ENCODE measurements at places on chromosomes 5 and 9.

- no peak for DNase-seq
Measured at GRCh38 chr5:80204808-80205614, 50.8 kb downstream of the SERINC5 start.

GRCh38 chr5:71830681-71831539, 111.8 kb downstream of the CARTPT start:
- DNase-seq = peak; percentile 80

DNA sequence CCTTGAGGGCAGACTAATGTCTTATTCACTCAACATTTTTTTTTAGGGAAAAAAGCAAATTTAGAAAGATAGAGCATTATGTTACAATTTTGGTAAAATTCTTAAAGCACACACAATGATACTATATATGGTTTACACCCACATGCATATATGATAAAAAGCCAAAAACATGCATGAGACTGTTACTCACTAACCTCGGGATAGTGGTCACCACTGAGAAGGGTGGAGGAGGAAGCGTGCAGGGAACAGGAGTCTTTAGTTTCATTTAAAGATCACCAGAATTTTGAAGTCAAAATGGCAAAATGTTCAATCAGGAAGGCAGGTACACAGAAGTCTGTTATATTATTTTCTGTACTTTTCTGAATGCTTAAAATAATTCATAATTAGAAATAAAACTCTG, 9.2 kb downstream of the ARL15 start:
- no peak for DNase-seq

DNA sequence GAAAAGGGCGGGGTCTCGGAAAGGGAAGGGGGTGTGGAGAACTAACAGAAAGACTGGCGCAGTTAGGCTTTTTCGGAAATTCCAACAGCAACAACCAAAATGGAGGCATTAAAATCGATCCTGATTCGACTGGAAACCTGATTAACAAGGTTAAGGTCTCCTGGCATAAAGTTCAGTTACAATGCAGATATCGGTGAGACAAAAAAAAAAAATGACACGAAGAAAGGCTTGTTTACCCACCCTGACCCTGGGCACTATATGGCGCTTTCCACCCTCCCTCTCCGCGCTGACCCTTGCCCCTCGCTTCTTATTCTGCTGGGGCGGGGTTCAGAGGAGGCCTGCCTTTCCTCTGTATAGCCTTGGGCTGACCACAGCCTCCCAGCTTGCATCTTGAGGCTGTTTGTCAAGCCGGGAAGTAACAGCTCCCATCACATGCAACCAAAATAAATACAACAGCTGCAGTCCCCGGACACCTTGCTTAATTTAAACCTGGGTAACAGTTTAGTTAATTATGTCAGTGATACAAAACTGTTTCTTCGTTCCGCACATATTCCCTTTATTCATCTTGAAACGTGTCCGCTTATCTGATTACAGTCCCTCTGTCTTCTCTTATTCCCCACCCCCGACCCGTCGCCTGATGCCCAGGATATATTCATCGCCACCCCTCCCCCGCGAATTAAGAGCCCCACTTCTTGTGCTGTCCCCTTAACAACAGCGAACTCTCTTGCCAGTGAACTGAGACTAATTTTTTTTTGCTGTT, 795 bp upstream of the PJA2 start:
- DNase-seq = peak; percentile 28

DNA sequence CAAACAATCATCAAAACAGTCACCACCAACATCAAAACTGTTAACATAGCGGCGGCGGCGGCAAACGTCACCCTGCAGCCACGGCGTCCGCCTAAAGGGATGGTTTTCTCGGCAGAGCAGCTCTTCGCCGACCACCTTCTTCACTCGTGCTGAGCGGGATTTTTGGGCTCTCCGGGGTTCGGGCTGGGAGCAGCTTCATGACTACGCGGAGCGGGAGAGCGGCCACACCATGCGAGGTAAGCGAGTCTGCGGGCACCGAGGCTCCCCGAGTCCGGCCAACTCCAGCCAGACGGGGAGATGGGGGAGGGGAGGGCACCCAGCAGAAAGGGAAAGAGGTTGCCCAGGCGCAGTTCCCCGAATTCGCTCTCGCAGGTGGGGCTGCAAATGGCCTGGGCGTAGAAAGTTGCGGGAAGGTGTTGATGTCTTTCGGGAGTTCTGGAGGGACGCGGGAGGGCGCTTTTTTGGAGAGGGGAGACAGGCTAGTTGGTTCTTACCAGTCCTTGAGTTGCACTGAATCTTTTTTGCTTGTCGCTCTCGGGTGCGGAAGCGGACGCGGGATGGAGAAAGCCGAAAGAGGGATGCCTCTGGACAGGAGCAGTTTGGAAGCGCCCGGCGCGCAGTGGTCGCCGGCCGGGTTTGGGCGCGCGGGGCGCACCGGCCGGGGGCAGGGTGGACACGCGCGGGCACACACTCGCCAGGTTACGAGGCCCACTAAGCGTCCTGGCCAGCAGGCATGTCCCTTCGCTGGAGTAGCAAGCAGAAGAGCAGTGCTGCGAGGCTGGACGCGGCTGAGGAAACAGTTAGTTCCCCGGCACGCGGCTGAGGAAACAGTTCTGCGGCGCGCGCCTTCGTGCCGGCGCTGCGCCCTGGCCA, 849 bp downstream of the RORB start:
- no peak for DNase-seq

- DNase-seq = no peak
Measured at GRCh38 chr9:16214677-16215352, 655.7 kb downstream of the BNC2 start.

DNA sequence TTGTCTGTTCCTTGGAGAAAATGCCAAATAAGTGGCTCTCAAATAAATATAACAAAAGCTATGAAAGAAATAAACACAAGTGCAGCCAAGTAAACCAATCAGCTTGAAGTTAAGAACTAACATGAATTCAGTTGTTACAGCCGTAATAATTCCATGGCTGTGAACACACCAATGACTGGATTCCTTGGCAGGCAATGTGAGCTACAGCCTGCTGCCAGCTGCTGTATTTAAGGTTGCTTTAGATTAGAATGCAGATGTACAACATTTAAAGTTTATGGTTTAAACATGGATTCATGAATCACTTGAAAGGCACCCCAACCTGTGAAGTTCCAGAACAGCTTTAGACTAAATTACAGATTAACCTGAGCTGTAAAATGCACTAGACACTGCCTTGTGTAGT, 626.4 kb upstream of the SEMA6A start:
- DNase-seq = no peak

- no peak for DNase-seq
Measured at GRCh38 chr9:80147866-80148265, 576.1 kb downstream of the TLE4 start.

GRCh38 chr9:81979196-81979595, 9.4 kb upstream of the SPATA31D1 start:
- DNase-seq = no peak

GRCh38 chr5:6818594-6819511, 105.6 kb downstream of the TENT4A start:
- DNase-seq = no peak

- DNase-seq = no peak
Measured at GRCh38 chr5:16819522-16820167, 116.4 kb downstream of the MYO10 start.

DNA sequence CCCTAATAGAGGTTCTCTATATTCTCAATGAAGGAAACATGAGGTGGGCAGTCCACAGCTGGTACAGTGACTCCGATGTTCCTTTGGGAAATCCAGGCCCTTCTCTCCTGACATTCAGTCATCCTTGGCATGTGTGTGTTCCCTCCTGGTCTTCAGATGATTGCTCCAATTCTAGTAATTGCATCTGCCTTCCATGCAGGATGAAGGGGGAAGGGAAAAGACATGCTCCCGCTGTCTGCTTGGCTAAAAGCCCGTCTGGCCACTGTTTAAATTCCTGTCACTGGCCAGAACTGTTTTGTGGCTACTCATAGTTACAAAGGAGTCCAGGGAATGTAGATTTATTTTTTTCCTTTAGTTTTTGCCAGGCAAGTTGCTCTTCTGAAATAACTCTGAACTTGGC, 65.0 kb downstream of the MAST4 start:
- no peak for DNase-seq

DNA sequence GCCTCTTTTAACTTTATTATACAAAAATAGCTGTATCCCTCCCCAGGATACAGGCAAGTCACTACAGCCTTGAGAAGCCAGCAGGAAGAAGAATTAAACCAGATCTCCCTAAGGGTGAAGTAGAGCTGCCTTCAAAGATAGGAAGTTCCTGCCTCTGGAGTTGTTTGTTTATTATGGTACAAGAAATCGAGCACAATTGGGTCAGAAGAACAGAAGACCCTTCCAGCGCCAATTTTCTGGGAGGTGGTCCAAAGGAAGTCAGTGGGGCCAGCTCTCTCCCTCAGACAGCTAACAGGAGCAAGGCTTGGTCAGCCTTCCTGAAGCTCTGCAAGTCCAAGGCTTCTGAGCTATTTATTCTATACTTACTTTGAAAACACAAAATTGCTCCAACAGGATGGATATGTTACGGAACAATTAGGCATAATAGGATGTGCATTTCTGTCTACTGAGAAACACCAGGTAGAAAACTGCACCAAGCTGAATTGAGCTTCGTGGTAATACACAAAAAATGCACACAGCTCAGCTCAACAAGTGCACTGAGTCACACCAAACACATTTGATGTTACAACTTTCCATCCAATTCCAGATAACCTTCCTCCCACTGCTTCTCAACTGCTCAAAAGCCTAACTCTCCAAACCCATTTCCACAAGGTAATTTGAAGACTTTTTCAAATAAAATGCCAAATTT, 16.0 kb downstream of the SERINC5 start:
- DNase-seq = no peak

GRCh38 chr5:3852161-3852916, 256.7 kb downstream of the IRX1 start:
- no peak for DNase-seq

GRCh38 chr5:167710444-167711073, 580.9 kb upstream of the WWC1 start:
- no peak for DNase-seq

DNA sequence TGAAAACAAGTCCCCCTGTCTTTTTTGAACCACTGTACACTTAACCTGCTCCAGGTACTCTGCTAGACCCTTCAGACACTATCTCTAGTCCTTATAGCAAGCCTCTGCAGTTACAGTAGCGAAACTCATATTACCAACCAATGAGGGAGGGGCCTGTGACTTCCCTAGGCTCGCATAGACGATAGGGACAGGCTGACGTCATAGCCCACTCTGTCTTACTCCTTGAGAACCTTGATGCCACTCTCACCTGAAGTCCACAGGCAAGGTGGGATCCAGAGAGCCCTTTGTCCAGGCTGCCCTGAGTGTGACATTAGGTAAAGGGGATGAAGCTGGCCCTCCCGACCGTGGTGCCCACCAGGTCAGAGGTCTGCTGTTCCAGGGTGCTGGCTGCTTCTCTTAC, 65.3 kb downstream of the ACTBL2 start:
- DNase-seq = no peak

GRCh38 chr9:73640971-73641370, 489.3 kb downstream of the ANXA1 start:
- DNase-seq = no peak

DNA sequence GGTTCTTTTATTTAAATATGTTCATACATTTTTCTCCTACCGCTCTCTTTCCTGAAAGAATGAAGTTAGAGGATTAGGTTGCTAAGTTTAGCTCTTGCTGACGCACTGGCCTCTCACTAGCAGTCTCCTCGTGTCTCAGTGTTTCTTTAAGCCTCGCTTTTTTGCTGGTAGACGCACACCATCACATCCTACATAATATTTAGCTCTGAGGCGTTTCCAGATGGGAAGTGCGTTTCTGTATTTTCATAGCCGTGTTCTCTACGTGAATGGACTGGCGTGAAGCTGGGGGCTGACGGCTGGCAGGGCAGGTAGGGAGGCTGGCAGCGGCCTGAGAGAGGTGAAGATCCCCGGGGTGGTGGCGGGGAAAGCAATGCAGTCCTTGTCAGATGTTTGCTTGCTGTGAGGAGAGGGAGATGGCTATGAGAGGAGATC, 79.2 kb upstream of the SPRY4 start:
- DNase-seq = no peak

- no peak for DNase-seq
Measured at GRCh38 chr9:137263506-137263905, 8.4 kb downstream of the NELFB start.

- DNase-seq = no peak
Measured at GRCh38 chr9:123127512-123128075, 94.1 kb downstream of the GPR21 start.

DNA sequence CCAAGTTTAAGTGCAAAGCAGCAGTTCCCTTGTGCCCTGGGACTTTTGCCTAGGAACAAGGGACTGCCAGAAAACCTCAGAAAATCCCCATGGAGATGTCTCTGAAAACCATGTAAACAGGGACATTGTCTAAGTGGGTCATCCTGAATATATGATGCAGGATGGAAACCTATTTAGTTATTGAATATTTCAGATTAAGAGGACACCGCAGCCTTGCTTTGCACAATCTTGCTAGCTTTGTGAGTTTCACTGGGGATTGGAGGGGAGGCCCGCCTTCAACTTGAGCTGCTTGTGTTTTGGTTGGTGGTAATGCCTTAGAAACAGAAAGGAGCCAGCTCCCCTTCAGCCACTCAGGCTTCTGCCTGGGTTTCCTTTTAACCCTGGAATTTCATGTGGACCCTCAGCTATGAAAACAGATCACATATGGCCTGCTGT, 112.8 kb downstream of the C9orf152 start:
- no peak for DNase-seq

GRCh38 chr9:32247168-32247567, 137.3 kb upstream of the ACO1 start:
- DNase-seq = no peak

DNA sequence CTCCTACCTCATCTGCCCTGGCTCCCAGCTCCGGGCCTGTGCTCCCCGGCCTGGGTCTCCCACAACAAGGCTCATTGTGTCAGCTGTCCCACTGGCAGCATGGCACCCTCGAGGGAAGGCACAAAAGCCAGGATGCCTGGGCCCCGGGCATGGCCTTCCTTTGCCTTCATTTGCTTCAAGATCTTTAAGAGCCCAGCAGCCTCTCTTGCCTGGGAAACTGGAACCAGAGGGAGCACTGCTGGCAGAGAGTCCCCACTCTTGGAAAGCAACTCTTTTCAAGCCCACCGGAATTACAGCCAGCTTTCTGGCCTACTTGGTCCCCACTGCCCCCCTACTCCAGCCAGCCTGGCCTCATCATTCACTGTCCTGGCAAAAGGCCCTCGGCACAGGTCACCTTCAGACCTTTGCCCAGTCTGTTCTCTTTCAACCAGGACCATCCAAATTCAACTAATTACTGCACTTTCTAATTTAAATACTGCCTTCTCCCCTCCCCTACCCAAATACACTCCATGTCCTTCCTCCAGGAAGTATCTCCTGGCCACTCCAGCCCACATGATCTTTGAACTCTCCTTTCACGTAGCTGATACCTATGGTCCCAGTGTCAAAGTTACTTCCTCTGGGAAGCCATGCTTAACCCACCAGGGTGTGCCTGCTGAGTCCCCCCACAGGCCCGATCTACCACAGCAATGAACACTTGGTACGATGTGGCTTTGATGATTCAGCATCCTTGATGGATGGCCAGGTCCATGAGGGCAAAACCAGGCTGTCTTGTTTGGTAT, 8.9 kb downstream of the ZER1 start:
- DNase-seq = no peak

DNA sequence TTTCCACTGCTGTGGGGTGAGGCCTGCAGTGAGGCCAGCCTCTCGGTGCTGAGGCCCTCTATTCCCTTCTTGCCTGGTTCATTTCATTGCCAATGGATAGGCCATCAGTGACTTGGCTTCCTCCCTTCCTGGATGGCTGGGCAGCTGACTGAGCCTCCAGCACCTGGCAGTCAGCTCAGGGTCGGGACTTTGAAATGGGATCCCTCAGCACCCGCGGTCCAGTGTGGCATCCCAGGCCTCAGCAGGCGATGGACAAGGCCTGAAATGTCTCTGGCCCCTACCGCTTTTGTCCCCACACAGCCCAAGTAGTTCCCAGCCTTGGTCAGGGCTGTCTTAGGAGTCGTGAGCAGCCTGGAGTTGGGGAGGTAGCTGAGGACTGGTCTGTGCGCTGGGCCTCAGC, 17.2 kb downstream of the NDST1 start:
- DNase-seq = no peak
